Stimulated activated naive B cell treated with anti-CD40 and anti-IgM and Interleukin-4, amounts not matched to agents 10 μg/mL and 1 μg/mL and 100 μg/mL, for 72 hours (primary cell): ENCODE measurements at places on chromosomes 16 and 17.

DNA sequence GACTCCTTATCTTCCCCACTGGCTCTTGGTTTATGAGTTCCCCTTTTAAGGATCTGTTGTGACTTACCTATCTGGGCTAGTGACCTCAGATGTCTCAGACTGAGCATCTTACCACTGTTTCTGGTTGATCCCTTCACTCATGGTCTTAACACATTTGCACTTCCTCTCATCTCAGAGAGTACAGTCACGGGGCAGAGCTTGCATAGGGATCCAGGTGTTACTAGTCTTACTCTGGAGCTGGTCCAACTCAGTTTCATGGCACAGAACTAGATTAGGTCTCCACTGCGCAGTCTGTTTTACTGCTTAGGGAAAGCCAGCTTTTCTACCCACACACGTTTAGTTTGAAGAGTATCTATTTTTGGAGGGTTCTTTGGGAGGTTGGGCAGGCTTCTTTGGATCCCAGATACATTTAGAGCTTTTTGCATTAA is 10.2 kb downstream of the GABARAPL2 start:
- peak overlapping the region; percentile 59 for H3K27ac ChIP-seq
- H3K36me3 ChIP-seq = peaks cover 50% of the 10 kb centered on the region
- no peak for DNase-seq
- H3K4me1 ChIP-seq = peaks cover 31% of the 10 kb centered on the region

GRCh38 chr17:56231693-56232092 is 78.4 kb downstream of the ANKFN1 start:
- no peak overlapping the region for H3K27ac ChIP-seq
- H3K4me1 ChIP-seq = no peaks in the 10 kb centered on the region
- no peak overlapping the region for H3K4me3 ChIP-seq
- H3K27me3 ChIP-seq = no peaks in the 10 kb centered on the region

- peaks cover 12% of the 10 kb centered on the region for H3K27me3 ChIP-seq
- no peaks in the 10 kb centered on the region for H3K4me1 ChIP-seq
- H3K4me3 ChIP-seq = no peak overlapping the region
These were observed 80.7 kb upstream of the CES5A start for GRCh38 chr16:55955845-55956244.

DNA sequence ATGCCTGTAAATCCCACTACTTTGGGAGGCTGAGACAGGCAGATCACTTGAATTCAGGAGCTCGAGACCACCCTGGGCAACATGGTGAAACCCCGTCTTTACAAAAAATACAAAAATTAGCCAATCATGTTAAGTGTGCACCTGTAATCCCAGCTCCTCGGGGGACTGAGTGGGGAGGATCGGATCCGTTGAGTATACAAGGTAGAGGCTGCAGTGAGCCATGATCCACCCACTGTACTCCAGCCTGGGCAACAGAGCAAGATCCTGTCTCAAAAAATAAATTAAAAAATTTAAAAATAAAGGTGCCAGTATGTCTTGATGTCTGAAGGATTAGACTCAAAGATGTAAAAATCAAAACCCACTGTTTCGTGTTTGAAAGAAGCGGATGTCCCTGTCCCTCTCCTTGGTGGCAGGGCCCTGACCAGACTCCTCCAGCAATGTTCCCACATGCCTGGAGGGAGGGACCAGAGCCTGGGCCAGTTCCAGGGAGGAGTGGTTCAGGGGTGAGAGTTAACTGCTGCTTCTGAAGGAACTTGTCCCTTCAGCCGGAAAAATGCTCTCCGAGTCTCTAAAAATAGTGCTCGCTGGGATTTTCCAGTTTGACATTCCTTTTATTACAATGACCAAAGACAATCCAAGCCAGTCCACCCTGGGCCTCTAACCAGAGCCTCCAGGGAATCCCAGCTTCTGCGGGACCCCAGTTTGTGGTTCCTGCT is 9.4 kb upstream of the CMTM4 start:
- peaks cover 10% of the 10 kb centered on the region for H3K27me3 ChIP-seq
- H3K27ac ChIP-seq = no peak overlapping the region
- H3K36me3 ChIP-seq = no peaks in the 10 kb centered on the region
- H3K4me1 ChIP-seq = no peaks in the 10 kb centered on the region
- DNase-seq = no peak

DNA sequence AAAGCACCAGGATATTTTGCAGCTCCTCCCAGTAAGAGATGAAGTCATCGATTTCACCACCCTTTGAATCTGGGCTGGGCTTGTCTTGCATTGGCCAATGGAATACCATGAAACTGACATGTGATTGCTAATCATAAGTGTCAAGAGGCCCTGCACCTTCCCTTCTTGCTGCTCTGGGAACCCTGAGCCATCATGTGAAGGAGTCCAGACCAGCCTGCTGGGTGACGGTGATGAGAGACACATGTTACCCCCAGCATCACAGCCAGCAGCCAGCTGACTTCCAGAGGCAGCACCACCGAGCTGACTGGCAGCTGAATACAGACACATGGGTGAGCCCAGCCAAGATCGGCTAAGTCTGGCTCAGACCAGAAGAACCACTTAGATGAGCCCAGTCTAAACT is 43.6 kb upstream of the CACNG4 start:
- H3K27me3 ChIP-seq = peaks cover 12% of the 10 kb centered on the region
- H3K4me3 ChIP-seq = no peak overlapping the region
- no peak for DNase-seq

DNA sequence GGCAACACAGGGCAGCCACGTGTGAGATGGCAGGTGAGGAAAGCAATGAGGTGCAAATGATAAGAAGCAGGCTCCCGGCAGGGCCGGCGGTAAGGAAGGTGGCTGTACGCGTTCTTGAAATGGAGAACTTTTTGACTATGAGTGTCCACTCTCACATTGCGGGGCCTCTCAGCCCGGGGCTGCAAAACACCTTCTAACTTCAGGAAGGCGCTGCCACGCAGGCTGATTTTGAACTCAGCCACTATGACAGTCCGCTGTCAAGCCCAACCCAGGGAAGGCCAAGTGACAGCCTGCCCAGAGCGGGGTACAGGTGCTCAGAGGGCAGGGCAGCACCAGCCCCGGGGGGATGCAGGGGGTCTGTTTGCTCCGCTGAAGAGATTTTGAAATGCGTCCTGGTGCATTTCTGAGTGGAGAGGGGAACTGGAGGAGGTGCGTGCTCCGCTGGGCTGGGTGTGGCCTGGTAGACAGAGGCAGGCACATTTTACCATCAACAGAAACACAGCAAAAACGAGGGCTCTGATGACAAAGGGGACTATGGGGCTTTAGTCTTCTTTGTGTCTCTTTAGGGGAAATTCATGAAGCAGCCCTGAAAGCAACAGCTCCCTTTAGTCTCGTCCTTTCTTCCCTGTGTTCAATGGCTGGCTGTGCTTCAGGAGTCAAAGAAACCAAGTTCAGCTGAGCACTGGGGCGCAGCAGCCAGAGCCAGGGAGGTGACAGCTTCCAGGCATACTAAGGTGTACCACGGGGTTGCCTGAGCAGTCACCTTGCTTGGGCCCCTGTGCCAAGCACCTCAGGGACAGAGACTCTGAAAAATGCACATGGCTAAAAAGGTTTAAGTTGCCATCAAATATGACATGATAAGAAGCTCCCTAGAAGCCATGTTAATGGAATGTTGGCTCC is 14.6 kb upstream of the SREBF1 start:
- DNase-seq = no peak
- H3K36me3 ChIP-seq = peaks cover 2% of the 10 kb centered on the region
- no peak overlapping the region for H3K27ac ChIP-seq
- no peaks in the 10 kb centered on the region for H3K27me3 ChIP-seq
- peaks cover 53% of the 10 kb centered on the region for H3K4me1 ChIP-seq
- H3K4me3 ChIP-seq = no peak overlapping the region

DNA sequence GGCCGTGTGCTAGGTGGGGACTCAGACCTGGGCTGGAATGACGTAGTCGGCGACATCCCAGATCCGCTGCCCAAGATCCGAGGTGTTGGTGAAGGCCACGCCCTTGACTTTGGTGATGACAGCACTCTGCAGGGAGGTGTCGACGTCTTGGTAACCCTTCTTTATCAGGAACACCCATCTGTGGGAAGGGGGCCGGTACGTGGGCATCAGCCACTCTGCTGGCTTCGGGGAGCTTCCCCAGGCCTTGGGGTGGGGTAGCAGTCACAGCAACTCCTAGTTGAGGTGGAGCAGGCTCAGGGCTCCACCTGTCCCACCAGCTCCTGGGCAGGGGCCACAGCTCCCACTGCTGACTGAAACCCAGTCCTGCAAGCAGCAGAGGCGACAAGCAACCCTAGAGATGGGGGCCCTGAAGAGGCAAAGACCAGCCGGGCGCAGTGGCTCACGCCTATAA is 4.3 kb downstream of the P2RX5 start:
- peaks cover 35% of the 10 kb centered on the region for H3K36me3 ChIP-seq
- peak overlapping the region; percentile 33 for H3K4me3 ChIP-seq
- no peaks in the 10 kb centered on the region for H3K27me3 ChIP-seq
- DNase-seq = no peak
- H3K27ac ChIP-seq = no peak overlapping the region
- peaks cover 44% of the 10 kb centered on the region for H3K4me1 ChIP-seq

- H3K4me1 ChIP-seq = peaks cover 1% of the 10 kb centered on the region
- no peak overlapping the region for H3K27ac ChIP-seq
- no peaks in the 10 kb centered on the region for H3K36me3 ChIP-seq
- H3K4me3 ChIP-seq = no peak overlapping the region
These were observed 13.8 kb upstream of the SP6 start for GRCh38 chr17:47864791-47865216.

DNA sequence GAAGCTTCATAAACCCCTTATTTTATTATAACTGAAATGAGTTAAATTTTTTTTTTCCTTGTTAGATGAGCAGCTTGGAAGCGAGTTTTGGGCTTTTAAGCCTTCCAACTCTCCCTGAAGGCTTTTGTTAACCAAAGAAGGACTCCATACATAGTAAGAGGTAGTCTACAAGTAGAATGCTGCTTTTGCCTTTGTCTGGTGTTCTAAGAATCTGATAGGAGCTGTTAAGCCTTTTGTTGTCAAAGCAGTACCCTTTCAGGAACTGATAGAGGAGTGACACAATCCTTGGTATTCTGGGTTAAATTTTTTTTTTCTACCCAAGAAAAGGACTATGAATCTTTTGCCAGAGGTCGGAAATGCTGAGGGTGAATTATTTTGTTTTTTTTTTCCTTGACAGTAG is 26.1 kb downstream of the MAP2K4 start:
- H3K36me3 ChIP-seq = peaks cover 6% of the 10 kb centered on the region
- H3K4me3 ChIP-seq = no peak overlapping the region
- H3K27me3 ChIP-seq = no peaks in the 10 kb centered on the region
- H3K4me1 ChIP-seq = peaks cover 69% of the 10 kb centered on the region
- no peak overlapping the region for H3K27ac ChIP-seq

- H3K27me3 ChIP-seq = no peaks in the 10 kb centered on the region
- H3K4me3 ChIP-seq = peak within 1 kb of the TSS; percentile 81
- peak within 1 kb of the TSS; percentile 65 for H3K27ac ChIP-seq
- peaks cover 14% of the 10 kb centered on the region for H3K4me1 ChIP-seq
These were observed at the start of gene PLEKHG4 for GRCh38 chr16:67279296-67280089. Gene PLEKHG4, plus strand, starts transcription at chr16:67279532. Its CDS starts 513 bp downstream, at chr16:67280045.

- peaks cover 12% of the 10 kb centered on the region for H3K36me3 ChIP-seq
- no peak for DNase-seq
- no peak overlapping the region for H3K4me3 ChIP-seq
- peaks cover 26% of the 10 kb centered on the region for H3K4me1 ChIP-seq
- no peaks in the 10 kb centered on the region for H3K27me3 ChIP-seq
These were observed 246.7 kb downstream of the FTO start for GRCh38 chr16:53950677-53951076.

DNA sequence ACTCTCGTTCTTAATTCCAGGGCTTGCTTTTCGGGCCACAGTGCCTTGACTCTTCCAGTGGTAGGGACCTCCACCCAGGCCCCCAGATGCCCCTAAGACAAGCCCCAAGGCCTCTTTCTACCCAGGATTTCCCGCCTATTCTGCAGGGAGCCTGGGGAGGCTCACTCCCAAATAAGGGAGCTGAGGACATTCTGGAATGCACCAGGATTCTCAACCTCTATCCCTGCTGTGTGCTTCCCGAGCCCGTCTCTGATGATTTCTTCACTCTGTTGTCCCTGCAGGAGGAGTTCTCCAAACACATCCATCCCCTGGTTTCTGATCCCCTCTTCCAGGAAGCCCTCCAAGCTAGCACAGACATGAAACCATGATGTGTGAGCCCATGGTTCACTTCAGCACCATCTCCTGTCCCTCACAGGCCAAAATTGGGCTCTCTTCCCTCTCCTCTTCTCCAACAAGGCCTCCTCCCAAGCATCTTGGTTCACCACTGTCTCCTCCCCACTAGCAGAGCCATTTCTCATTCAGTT is 255.9 kb downstream of the KATNIP start:
- H3K4me1 ChIP-seq = no peaks in the 10 kb centered on the region
- no peak overlapping the region for H3K4me3 ChIP-seq
- no peak for DNase-seq
- no peak overlapping the region for H3K27ac ChIP-seq
- peaks cover 36% of the 10 kb centered on the region for H3K27me3 ChIP-seq
- H3K36me3 ChIP-seq = no peaks in the 10 kb centered on the region
